Stimulated activated CD4-positive, alpha-beta T cell treated with anti-CD3 and anti-CD28 coated beads, Interleukin-15, amount 100 ng/mL, for 1 hour (primary cell): ENCODE measurements at places on chromosomes 2 and 18.

DNA sequence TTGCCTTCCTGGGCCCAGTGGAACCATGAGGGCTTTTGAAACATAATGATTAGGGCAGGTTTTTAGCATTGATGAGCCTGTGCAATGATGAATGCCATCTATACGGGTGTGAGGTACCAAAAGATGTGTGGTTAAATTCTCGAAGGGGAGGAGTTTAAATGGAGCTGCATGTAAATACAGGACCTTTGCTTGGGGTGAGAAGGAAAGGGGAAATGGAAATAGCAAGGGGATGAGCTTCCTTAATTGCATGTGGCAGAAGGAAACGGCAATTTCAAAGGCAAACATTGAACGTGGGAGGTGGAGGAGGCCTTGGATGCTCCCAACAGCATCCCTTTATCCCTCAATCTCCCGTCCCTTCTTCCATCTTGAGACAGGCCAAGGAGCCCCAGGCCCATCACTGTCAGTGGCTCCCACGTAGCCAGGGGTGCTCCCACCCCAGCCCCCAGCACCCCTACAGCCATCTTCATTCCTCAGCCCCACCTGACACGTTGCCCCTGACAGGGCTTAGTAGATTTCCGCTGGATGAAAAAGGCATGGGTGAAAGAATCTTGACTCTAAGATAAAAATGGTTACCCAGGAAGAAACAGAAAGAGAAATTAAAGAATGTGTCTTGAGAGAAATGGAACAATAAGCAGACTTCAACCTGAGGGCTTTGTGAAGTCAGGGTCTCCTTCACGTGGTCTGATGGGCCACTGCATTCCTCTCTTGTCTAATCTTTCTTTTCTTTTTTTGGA lies 32.5 kb downstream of the INPP5D start:
- no peak for DNase-seq

- DNase-seq: no peak
These were observed 252.3 kb downstream of the CYRIA start for GRCh38 chr2:16413285-16413684.

DNA sequence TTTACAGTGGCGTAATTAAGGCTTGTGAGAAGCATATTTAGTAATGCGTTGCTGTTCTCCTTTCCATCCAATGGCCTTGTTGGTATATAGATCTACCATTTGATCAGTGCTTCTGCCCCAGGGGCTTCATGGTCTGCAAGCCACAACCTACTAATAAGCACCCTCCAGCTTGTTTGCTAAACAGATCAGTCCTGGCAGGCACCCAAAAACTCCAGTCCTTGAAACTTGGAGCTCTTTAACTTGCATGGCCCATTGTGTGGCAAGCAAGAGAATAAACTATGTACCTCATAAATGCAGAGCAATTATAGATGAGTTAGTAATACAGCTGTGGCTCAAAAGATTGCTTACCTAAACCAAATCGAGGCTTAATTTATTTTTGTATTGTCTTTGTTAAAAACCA lies 158.5 kb downstream of the FTCDNL1 start:
- DNase-seq: no peak

- DNase-seq: no peak
These were observed 208.2 kb upstream of the RBMS1 start for GRCh38 chr2:160701822-160702221.

GRCh38 chr2:64392529-64392928 lies 61.4 kb upstream of the LGALSL start:
- no peak for DNase-seq
